ENCODE measurements at places on chromosomes 1 and 21.

DNA sequence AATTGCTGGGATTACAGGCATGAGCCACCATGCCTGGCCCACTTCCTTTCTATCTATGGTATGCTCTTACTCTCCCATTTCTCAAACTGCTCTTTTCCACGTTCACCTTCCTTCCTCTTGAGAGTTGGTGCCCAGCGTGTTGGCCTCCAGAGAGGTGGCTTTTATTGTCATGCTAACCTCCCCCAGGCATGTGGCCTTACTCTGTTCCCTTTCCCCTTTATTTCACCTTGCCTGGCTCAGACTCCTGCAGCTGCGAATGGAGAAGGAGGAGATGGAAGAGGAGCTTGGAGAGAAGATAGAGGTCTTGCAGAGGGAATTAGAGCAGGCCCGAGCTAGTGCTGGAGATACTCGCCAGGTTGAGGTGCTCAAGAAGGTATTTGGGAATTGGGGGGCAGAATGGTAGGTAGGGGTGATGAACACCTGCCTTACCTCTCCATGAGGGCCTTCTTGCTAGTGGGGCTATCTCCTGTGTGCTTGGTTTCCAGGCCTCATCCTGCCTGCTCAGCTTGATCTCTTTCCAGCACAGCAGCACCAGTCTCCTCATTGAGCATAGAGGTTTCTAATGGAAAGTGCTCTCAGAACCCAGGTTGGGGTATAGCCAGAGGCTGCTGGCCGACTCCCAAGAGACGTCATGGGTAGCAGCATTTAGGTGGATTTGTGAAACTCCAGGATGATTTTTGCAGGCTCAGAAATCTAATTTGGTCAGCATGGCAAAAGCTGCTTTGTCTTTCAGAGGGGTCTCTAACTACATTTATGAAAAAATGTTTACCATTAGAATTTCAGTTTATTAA lies 13.2 kb upstream of the TUFT1 start:
- no peak for DNase-seq

DNA sequence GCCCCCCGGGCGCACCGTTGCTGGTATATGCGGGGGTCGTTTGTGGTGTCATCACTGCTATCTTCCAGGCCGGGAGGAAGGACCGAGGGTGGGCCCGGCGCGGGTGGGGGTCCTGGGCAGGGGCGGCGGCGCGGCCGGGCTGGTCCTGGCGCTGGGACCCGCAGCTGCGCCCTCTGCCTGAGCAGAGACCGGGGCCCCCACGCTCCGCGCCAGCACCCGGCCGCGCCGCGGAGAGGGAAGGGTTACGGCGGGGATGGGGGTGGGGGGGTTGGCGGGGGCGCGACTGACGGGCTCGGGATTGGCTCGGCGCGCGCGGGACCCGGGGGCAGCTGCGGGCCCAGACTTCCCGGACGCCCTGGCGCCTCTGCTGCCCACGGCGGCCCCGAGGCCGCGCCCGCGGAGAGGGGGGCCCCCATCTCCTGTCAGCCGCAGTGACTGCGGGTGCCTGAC lies 13.8 kb upstream of the SAMD11 start:
- peak; percentile 8 for DNase-seq

GRCh38 chr1:66256629-66257572 lies 277.1 kb upstream of the SGIP1 start:
- DNase-seq = no peak

DNA sequence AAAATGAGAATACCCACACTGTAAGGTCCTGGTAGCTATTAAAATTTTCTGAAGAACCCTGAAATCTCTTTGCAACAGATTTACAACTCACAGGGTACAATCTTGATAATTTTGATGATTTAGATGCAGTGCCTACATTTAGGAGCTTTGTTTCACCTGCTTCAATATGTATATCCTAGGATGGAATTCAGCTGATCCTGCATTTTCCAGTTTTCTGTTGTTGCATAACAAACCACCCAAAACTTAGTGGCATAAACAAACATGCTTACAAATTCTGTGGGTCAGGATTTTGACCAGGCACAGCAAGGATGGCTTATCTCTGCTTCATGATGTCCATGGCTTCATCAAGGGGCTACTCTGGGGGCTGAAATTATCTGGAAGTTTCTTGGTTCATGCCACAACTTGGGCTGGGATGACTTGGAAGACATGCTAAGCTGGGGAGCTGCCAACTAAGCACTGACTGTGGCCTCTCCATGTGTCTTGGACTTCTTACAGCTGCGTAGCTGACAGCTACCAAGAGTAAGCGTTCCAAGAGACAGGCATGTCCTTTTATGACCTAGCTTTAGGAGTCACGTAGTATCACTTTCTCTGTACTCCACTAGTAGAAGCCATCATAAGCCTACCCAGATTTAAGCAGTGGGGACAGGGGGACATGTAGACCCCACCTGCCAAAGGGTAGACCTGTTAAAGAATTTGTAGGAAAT lies 108.5 kb downstream of the CACHD1 start:
- no peak for DNase-seq

DNA sequence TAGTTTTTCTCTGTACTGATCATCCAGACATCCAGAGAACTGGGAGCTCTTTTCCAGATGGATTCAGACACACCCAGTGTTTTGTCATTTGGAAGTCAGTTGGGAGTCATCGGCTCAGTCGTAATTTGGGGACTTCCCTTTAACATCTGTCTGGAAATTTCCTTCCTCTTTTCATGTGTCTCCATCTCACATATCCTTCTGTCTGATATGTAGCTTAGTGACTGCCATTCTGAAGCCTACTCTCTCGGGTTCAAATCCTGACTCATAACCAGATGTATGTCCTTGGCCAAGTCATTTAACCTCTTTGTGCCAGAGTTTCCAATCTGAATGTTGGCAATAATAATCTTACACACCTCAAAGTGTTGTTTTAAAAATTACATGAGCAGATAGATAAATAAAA lies 3.0 kb downstream of the MORC3 start:
- DNase-seq = no peak

GRCh38 chr1:111252786-111253185 lies 25.3 kb downstream of the CHI3L2 start:
- DNase-seq = no peak

- peak; percentile 93 for DNase-seq
These were observed 52.7 kb upstream of the WASF2 start for GRCh38 chr1:27542463-27543273.

GRCh38 chr1:78721136-78721535 lies 71.5 kb downstream of the IFI44 start:
- DNase-seq = no peak

GRCh38 chr1:42117214-42117613 lies 36.0 kb upstream of the GUCA2B start:
- no peak for DNase-seq

DNA sequence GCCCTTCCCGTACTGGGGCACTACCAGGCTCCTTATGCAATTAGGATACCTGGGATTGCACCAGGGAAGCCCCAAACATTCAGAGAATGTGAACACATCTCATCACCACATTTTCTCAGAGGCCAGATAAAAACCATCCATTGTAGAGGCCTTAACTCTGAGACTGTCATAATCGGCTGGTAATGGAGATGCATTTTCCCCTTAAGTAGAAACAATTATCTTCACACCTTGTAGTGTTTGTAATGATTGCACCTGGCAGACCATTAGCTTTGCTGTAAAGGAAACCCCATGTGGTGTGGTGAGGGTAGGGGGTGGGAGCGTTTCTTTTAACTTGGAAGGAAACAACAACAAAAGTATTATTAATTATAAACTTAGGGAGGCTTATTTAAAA lies 90.0 kb upstream of the TLR5 start:
- no peak for DNase-seq

GRCh38 chr1:119361620-119362344 lies 6.8 kb upstream of the HAO2 start:
- no peak for DNase-seq

- DNase-seq = no peak
These were observed 128.6 kb downstream of the TENT5C start for GRCh38 chr1:117734403-117734802.

DNA sequence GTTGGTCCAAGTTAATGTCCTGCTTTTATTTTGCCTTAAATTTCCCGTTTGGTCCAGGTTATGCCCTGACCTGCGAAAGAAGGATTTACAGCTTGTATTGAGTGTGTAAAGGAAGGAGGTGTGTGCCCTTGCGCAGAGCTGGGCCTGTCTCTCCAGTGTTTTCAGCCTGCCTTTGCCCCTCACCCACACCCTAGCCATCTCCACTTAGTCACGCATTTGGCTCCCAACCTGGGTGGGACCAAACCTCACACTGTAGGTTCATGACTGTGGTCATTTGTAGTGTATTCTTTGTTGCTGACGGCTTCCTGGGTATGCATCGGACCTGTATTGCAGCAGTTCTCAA lies 572 bp upstream of the SRSF10 start:
- DNase-seq = no peak

- DNase-seq = no peak
These were observed 50.3 kb downstream of the MYSM1 start for GRCh38 chr1:58649555-58649954.

GRCh38 chr1:156619582-156619955 lies 354 bp downstream of the HAPLN2 start:
- no peak for DNase-seq

GRCh38 chr1:166307261-166308188 lies 140.7 kb upstream of the FAM78B start:
- DNase-seq = no peak

- no peak for DNase-seq
These were observed 22.1 kb downstream of the CRYAA start for GRCh38 chr21:43190951-43191350.

- DNase-seq = no peak
These were observed 26.0 kb upstream of the KCNK2 start for GRCh38 chr1:215056584-215056983.

GRCh38 chr1:24294228-24294672 lies 24.9 kb upstream of the GRHL3 start:
- DNase-seq = no peak

Measured in mucosa of gallbladder (tissue), 1 donor.